Activated naive CD8-positive, alpha-beta T cell treated with anti-CD3 and anti-CD28 coated beads, Interleukin-2, amount 50 U/mL, for 24 hours (primary cell): ENCODE measurements at places on chromosomes 16 and 17.
A peak's percentile ranks its signal among the peaks of the same experiment; 100 is the strongest.

DNA sequence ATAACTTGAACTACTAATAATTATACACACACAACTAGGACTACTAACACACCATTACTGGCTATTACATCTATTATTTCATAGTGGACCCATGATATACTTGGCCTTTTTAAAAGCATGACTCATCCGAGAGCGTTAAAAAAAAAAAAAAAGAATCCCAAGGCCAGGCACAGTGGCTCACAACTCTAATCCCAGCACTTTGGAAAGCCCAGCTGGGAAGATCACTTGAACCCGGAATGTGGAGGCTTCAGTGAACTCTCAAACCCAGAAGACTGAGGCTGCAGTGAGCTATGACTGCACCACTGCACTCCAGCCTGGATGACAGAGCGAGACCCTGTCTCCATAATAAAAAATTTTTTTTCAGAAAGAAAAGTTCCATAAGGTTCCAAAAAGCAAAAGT lies 3.1 kb downstream of the GLG1 start:
- no peak for DNase-seq

GRCh38 chr17:55737976-55738501 lies 12.8 kb upstream of the PCTP start:
- DNase-seq: no peak

- no peak for DNase-seq
Measured at GRCh38 chr16:53458635-53459034, 24.4 kb downstream of the RBL2 start.

DNA sequence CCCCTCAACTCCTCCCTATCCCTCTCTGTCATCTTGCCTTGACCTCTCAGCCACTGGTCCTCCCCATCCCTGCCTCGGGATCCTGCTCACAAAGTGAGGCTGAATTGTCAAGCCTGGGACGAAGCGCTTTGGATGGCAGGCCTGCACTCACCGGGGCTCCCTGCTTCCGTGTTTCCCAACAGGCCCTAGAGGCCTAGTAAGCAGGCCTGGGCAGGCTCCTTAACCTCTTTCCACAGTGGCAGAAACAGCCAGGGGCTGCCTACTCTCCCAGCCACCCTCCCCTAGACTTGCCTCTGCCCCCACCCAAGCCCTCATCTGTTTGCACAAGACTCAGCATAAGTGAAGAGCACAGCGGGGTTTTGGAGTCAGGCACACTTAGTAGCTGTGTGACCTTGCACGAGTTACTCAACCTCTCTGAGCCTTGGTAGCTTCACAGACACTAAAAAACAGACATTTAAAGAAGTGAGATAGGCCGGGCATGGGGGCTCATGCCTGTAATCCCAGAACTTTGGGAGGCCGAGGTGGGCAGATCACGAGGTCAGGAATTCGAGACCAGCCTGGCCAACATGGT lies 5.0 kb upstream of the FADS6 start:
- no peak for DNase-seq

DNA sequence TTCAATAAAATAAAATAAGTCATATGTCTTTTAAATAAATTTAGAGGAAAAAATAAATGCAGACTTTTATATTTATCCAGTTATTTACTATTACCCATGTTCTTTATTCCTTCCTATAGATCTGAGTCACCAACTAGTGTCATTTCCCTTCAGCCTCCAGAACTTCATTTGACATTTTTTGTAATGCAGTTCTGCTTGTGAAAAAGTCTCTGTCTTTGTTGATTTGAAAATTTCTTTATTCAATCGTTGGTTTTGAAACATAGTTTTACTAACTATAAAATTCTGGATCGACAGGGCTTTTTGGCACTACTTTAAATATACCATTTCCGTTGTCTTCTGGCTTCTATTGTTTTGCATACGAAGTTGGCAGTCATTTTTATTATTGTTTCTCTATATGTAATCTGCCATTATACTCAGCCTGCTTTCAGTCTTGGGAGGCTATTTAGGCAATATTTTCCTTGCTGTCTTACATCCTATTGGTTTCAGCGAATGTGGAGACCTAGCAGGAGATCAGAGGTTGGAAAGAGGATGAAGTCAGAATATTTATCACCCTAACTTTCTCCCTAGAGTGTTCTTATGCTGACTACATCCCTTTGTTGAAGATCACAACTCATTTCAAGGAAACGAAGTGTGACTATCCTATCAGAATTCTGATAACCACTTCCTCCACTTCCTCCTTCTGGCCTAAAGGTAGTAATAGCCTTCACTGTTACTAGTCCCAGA lies 42.0 kb upstream of the SLC6A2 start:
- DNase-seq: no peak

DNA sequence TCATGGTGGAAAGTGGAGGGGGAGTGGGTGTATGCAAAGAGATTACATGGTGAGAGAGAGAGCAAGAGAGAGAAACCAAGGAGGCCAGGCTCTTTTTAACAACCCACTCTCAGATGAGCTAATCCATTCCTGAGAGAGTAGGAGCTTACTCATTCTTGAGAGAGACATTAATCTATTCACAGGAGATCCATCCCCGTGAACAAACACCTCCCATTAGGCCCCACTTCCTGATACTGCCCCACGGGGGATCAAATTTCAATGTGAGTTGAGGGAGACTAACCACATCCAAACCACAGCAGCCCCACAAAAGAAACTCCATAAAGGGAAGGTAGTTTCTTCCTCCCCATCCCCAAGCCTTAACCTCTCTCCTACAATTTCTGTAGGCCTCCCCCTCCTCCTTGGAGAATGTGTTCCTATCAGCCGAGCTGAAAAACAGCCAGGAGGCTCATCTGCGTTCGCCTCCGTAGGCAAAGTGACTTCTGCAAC lies 450.0 kb downstream of the NPIPA7 start:
- DNase-seq: no peak

DNA sequence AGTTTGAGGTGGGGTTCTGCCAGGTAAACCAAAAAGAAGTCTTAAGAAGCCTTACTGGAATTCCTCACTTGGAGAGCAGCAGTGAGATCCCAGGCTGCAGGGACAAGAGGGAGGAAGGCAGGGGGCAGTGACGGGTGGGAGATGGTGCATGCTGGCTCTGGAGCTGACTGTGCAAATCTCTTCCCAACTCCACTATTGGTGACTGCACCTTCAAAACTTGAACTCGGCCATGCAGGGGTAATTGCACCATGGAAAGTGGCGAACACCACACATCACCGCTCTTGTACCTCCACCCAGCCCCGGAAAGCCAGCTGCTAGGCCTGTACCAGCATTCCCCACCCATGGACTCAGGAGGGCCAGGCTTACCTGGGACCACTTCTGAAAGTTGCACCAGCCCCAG lies 51.4 kb upstream of the CDR2 start:
- DNase-seq: no peak

DNA sequence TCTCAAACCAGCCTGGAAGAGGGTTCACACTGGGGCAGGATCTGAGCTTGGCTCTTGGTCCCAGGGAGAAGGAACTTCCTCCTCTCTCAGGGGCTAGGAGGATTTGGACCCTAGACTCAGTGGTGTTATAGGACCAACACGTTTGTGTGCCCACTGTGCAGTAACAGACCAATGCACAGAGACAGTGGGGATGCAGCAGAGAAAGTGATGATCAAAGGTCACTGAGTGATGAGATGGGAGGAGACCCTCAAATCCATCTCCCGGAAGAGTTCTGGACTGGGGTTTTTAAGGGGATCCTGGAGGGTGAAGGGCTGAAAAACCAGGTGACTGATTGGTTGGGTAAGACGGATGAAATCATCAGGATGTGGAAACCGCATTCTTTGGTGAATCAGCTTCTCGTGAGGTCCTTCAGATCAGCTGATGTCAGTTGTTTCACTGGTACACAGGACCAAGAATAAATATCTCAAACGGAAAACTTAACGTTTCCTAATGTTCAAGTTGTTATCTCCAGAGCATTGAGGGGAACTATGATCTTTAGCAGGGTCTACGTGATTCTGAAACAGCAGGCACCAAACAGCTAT lies 3.3 kb upstream of the VAC14 start:
- no peak for DNase-seq

DNA sequence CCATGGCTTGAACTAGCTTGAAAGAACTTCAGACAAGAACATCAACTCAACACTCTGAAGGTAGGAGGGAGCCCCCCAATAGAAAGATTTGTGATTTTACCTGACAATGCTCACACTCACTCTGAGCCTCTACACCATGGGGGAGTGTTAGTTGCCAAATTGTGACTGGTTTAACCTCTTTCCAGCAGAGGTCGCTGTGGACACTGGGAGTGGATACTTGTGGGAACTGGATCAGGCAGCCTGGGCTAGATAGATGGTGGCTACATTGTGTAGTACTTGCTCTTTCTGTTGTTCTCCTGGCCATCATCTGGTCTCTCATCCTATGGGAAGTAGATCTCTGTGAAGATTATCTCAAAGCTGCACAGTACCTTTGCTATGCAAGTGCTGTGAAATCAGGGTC lies 2.9 kb downstream of the SMPD3 start:
- DNase-seq: peak; percentile 52

DNA sequence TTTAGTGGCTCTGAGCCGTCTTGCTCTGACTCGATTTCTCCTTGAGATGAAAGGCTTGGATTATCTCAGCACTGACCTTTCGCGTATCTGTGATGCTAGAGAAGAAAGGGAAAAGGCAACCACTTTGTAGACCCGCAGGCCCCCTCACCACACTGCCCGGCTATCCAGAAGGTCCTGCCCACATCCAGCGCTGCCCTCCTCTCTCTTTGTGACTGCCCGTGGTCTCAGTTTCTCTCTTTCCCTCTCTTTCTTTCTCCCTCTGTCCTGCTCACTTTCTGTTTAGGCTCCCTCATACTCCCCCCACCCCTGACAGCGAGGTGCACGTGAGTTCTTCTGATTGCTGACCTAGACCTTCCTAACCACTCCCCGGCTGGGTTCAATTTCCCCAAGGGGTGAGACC lies 12.8 kb upstream of the TBX21 start:
- DNase-seq: peak; percentile 66

DNA sequence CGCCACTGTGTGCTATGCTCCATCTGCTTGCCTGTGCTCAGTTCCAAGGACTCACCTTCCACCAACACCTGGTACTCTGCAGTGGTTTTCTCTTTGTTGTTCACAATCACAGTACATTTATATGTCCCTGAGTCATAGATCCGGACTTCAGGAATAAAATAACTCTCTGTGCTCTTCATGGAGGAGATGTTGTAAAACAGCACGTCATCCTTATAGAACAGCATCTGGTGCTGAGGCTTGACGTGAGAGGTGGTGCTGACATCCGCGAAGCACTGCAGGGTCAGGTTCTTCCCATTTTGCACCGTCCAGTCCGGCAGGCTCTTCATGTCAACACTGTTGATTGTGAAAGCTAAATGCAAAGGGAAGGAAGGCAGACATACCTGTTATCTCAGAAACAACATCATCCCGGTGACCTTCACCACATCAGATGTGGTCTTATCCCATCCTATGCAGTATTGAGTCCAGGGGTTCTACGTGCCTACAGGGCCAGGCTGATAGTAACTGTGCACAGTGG lies 12.8 kb downstream of the PECAM1 start:
- no peak for DNase-seq

GRCh38 chr17:34314279-34314678 lies 5.0 kb upstream of the CCL8 start:
- DNase-seq: no peak

DNA sequence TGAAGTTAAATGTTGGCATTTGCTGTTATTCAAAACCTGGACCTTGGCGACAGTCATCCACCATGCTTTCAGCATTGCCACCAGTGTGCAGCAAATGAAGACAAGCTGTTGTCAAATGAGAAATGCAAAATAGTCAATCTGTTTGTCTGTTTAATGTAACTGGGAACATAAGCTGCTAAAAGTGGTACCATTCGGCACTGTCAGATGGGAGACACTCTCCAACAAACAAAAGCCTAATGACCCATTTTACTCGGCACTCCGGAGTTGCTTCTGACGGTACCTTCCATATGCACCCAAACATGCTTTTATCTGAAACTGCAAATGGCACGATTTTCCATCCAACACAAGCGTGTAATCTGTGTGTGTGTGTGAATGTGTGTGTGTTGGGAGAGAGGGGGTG lies 297.8 kb downstream of the MAF start:
- DNase-seq: no peak

DNA sequence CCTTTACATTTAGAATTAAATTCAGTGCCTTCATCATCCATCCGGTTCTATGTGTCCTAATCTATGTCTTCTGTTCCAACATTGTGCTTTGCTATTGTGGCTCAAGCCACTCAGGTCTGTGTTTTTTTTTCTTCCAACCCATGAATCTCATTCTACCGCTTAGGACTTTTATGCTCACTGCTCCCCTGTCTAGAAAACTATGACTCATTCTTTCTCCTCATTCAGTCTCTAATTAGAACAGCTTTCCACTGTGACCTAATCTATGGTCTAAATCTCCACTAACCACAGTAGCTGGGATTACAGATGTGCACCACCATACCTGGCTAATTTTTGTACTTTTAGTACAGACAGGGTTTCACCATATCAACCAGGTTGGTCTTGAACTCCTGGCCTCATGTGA lies 418.7 kb downstream of the KCNJ2 start:
- DNase-seq: no peak

GRCh38 chr17:73835605-73836004 lies 191.4 kb upstream of the SDK2 start:
- DNase-seq: no peak

DNA sequence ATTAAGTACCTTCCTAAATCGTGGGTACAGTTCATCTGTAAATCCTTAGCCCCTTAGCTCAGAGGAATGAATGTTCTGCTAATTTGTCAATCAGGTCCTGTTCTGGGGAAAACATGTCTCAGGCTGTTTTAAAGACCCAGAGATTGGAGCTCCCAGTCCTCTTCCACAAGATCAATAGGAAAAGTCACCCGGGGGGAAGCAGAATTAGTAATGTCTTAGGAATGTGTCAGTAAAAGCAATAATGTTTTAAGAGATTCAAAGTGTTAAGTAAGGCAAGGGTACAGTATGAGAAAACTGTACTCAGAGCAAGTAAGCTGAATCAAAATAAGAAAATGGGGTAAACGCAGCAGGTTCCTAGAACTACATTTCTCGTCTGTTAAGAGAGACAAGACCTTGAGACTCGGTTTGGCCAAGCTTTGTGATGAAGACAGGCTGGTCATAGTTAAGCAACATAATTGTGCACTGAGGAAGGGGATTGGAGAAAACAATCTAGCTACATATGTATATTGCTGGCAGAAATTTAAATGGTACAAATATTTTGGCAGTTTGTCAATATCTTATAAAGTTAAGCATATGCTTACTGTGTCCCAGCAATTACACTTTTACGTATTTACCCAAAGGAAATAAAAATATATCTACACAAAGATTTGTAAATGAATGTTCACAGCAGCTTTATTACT lies 192.9 kb upstream of the C17orf78 start:
- no peak for DNase-seq

DNA sequence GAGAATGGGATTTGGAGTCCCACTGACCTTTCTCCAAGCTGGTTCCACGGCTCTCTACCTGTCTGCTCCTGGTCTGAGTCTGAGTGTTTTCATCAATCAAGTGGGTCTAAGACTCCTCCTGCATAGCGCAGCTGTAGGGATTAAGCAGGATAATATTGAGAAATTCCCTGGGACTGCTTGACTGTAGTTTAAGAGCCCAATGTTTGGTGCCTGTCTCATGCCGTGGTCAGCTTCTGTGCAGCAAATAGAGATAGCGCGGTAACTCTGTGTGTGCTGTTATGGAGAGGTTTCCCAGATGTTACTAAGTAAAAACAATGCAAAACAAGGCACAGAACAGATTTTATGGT lies 21.4 kb downstream of the RPTOR start:
- DNase-seq: no peak

GRCh38 chr17:72764632-72765041 lies 327.9 kb downstream of the SLC39A11 start:
- DNase-seq: no peak
